ENCODE measurements at places on chromosomes 12 and 14.

GRCh38 chr12:122740351-122740750, 9.7 kb upstream of the HCAR1 start:
- peak; percentile 32 for DNase-seq

GRCh38 chr14:78725086-78725485, 554.9 kb downstream of the NRXN3 start:
- DNase-seq, result no peak

DNA sequence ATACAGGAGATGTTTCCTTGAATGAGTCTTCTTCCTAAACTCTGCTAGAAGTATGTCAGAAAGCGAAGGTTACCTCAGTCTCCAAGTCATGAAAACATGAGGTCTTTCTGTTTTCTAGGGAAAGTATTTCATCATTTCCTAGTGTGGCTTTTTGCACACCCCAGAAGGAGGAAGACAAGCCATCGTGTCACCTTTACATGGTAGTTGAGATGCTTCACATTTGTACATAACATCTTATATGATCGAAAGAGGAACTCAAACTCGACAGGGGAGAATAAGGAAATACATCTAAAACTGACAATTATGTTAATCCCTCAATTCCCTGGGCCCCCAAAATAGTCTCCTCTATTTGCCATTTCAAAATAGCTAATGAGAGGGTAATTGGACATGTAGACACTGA, 214.1 kb upstream of the PLEKHG7 start:
- peak; percentile 36 for DNase-seq

DNA sequence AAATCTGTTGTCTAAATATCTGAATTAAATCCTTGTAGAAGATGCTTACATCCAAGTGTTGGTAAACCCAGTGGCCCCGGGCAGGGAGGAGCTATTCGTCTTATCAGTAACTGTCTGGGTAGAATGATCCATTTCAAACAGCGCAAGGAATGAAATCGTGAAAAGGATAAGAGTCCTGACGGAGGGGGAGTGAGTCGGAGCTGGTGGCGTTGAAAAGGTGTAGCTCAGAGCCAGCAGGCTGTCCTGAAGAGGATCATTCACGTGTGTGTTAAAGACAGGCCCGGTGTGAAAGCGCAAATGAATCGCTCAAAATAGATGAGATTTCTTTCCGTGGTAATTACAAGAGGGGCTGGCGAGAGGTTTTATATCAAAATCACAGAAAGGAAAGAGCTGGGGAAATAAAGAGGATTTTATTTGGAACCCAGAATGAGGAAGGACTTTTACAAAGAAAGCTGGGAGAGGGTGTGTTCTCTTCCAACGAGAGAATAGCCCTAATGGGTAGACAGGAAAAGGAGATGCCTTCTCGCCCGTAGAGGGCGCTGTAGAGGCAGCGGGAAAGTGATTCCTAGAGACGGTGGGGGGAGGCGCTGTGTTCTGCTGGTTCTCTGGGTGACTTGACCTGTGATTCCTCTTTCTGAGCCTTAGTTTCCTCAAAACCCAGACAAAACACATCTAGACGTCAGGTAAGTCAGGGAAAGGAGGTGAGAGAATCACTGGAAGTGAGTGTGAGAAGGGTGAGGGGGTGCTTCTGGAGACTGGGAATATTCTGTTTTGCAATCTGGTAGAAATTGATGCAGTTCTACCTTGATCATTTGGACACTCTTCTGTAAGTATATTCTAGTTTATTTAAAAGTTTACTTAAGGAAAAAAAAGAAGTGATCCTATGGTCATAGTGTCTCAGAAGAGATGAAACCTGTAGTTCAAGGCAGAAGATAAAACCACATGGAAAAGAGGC, 39.3 kb downstream of the SRRM4 start:
- DNase-seq, result peak; percentile 29

GRCh38 chr12:97714107-97714563, 251.5 kb downstream of the RMST start:
- DNase-seq, result no peak

- DNase-seq, result no peak
Observed at GRCh38 chr14:32010604-32011125, 66.4 kb upstream of the ARHGAP5 start.

GRCh38 chr12:106581543-106582248, 1.1 kb upstream of the RFX4 start:
- DNase-seq, result no peak

GRCh38 chr14:84085493-84085892, 1444.5 kb upstream of the FLRT2 start:
- DNase-seq, result no peak

- DNase-seq, result peak; percentile 47
Observed at GRCh38 chr12:32486158-32486557, 86.8 kb downstream of the FGD4 start.

GRCh38 chr12:52749827-52750226, 27.3 kb downstream of the KRT76 start:
- DNase-seq, result no peak

GRCh38 chr12:101695706-101696105, 1.7 kb upstream of the CHPT1 start:
- DNase-seq, result peak; percentile 22

GRCh38 chr14:60515511-60516289, 6.8 kb downstream of the SIX6 start:
- no peak for DNase-seq

DNA sequence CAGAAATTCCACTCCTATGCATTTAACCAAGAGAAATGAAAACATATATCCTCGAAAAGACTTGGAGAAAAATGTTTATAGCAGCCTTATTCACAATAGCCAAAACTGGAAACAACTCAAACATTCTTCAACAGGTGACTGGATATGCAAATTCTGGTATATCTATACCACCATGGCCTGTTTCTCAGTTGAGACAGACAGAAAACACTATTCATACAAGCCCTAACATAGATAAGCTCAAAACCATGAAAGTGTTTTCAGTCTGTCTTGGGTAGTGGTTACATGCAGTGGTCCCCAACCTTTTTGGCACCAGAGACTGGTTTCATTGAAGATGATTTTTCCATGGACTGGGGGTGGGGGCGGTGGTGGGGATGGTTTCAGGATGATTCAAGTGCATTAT, 83.8 kb downstream of the SRGAP1 start:
- no peak for DNase-seq

DNA sequence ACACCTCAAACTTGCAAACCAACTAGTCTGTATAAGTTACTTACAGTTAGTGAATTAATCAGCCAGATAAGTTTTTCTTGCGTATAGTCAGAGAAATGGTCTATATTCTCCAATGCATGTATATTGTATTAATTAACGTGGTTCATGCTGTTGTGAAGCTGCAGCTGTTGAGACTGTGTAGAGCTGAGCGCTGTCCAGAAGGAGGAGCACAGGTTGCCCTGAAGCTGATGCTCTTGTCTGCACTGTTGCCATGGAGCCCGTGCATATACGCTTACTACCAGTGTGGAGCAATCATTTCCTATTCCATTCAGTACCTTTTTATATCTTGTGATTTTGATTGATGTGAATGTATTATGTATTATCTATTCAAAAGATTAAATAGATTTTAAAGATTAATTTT, 74.3 kb upstream of the ARID2 start:
- no peak for DNase-seq

GRCh38 chr14:36105401-36105800, 71.1 kb downstream of the PTCSC3 start:
- peak; percentile 1 for DNase-seq

DNA sequence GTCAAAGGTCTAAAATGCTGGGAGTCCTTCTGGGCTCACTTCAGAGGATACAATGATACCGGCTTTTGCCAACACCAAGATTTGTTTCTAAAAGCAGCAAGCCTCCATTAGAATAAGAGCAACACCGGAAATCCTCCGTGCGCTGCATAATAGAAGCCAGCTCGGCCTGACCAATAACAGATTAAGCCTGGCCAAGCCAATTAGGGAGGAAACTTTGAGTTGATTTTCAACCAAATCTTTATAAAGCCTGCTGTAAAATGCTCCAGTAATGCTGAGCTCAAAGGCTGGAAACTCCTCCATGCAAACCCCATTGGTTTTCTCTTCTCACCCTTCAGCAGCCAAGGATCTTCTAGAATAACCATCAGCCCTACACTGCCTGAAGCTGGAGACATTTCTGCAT, 150.1 kb downstream of the NTF3 start:
- DNase-seq, result no peak

DNA sequence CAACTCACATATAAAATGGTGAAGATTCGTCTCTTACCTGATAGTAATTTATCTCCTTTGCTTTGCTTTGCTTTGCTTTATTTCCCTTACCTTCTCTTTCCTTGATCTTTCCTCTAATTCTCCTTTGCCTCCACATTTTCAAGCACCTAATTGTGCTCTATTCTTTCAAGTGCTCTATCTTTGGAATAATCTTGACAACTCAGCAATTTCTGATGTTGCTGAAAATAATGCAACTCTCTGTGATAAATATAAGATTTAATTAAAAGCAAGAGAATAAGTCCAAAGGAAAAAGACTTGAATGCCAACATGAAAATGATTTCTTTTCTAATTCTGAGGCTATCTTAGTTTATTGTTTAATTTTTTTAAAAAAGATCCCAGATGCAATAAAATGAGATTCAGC, 139.5 kb upstream of the SYT1 start:
- no peak for DNase-seq

GRCh38 chr12:41576925-41577324, 388.8 kb downstream of the PDZRN4 start:
- DNase-seq, result no peak

DNA sequence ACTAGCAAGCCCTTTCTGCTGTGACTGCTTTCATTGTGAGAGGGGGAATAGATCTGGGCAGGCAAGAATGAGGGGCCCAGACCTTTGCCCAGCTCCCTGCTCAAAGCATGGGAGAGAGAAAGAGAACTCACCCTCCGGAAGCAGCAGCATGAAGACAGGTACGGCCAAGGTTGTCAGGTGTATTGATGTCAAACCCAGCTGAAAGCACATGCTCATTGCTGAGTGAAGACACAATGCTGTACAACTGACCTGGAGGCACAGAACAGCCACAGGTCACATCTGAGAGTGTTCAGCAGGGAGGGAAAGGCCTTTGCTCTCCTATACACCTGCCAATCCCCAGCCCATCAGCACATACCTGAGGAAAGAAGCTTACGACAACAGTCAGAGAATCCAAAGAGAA, 5.5 kb downstream of the ANKRD52 start:
- no peak for DNase-seq

GRCh38 chr14:102696332-102696731, 80.9 kb upstream of the TRAF3 start:
- DNase-seq, result no peak

GRCh38 chr12:7068994-7069346, 8.5 kb downstream of the C1S start:
- DNase-seq, result no peak

GRCh38 chr12:32423559-32423958, 24.2 kb downstream of the FGD4 start:
- DNase-seq, result peak; percentile 73

GRCh38 chr12:53219292-53219955, 12.4 kb upstream of the ITGB7 start:
- peak; percentile 87 for DNase-seq

DNA sequence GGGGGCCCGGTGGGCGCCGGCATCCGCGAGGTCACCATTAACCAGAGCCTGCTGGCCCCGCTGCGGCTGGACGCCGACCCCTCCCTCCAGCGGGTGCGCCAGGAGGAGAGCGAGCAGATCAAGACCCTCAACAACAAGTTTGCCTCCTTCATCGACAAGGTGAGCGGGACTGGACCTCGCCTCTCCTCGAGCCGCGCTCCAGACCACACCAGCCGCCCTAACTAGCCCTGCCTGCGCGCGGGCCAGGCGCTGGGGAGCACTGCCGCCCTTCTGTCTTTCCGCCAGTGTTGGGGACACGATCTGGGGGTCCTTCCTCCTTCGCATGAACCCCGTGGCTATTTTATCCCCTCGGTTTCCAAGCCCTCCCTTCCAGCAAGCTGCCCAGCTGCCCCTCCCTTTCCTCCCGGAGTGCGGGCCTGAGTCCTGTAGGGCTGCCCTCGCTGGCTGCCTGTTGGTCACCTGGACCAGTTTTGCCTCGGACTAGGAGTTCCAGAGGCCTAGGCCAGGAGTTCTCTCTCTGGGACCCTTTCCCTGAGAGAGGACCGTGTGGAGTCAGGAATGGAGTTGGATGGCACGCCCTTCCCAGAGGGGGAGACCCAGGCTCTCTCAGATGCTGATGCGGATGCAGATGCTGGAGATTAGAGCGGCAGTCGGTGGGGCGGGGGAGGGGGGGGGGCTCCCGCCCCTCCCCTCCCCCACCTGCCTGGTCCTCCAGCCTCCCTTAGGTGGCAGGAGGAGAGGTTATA, 592 bp downstream of the KRT7 start:
- DNase-seq, result no peak

DNA sequence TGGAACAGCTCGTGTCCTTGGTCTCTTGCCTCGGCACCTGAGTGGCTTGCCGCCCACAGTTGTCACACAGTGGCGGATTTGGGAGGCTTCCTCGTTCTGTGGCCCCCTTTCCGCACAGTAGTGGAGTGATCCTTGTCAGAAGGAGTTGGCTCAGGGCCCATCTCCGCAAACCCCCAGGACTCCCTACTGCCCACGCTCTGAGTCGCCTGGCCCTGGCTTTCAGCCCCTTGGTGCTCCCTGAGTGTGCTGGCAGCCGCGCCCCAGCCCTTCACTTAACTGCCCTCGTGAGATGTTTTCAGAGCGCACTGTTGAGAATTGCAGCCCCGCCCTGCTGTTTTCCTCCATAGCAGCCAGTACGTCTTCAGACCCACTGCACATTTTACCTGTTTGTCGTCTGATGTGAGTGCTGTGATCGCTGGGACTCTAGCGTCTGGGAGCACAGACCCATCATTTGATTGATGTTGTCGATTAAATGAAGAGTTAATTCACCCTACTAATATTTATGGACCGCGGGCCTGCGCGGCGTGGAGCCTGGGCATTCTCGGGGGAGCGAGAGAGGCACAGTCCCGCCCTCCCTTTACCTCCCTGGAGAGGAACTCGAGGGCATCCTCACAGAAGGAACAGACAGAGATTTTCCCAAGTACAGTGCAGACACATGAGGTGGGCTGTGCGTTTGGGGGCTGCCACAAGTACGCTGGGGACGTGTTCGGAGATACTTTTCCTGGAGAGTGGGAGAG, 91.8 kb downstream of the DDX51 start:
- no peak for DNase-seq

DNA sequence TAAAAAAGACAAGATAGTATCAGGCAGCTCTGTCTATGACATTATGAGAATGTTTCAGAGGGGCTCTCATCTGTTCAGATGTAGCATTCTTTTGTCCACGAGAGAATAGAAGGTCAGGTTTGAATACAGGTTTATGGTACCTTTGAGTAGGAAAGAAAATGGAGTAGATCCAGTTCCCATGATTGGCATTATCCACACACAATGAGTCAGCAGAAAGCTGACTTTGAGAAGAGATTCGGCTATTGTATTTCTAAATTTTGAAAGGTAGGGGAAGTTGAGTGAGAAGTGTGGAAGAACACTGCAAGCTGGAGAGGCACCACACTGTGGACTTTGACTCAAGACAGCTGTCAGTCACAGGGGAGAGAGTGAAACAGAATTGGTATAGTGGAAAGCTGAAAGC, 135.4 kb downstream of the SYT10 start:
- no peak for DNase-seq

- no peak for DNase-seq
Observed at GRCh38 chr12:49669796-49670195, 37.4 kb downstream of the FMNL3 start.

DNA sequence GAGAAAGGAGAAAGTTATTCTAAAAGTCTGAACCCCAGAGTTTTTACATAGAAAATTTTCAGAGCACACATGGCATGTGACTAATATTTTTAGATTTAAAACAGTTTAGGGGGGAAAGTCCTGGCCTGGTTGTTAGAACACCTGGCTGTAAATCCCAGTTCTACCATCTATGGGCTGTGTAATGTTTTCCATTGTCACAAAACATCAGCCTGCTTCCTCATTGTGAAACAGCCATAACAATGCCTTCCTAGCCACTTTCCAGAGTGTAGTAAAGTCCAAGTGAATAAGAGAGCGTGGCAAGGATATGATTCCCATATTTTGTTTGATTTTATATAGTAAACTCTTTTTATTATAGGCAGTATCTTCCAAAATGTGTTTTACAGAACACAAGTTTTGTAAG, 310.0 kb upstream of the DCN start:
- DNase-seq, result no peak

Measured in suppressor macrophage treated with lipopolysaccharide for 1 hour (primary cell).